GOT3 (cell line): ENCODE measurements at places on chromosomes 3 and 15.
A peak's percentile ranks its signal among the peaks of the same experiment; 100 is the strongest.

- DNase-seq = no peak
Observed at GRCh38 chr15:67115586-67115969, 50.2 kb downstream of the SMAD3 start.

GRCh38 chr3:26712211-26713026 lies 89.8 kb downstream of the LRRC3B start:
- DNase-seq = no peak

GRCh38 chr3:197080344-197080743 lies 50.7 kb upstream of the MELTF start:
- no peak for DNase-seq

GRCh38 chr3:142647856-142648255 lies 51.7 kb downstream of the PLS1 start:
- DNase-seq = no peak

DNA sequence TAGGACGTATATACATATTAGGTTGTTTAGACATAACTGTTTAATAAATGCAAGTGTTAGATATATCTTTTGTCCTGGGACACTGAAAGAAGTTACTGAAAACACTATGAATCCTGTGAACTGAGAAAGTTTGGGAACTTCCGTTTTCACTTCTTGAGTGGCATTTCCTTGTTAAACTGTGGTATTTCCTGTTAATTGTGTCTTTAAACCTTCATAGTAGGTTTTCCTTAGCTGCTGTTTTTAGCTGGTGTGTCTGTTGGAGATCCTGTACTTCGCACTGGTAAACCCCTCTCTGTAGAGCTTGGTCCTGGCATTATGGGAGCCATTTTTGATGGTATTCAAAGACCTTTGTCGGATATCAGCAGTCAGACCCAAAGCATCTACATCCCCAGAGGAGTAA lies 37.1 kb downstream of the ATP6V1A start:
- no peak for DNase-seq

DNA sequence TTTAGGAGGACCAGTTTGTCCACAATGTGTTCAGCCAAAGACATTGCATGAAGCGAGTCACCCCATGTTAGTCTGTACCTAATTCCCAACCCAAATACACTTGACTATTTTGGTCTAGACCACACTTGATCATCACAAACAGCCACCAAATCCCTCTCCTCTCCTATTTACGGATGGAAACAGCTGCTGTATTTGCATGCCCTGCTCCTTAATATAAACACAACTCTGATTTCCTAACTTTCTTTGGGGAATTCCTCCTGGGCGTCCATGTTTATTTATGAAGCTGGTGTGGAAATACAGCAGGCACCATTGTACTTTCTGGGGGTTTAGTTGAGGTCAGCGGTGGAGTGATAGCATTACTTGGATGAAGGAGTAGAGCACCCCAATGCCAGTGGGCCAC lies 235.2 kb downstream of the TLE3 start:
- no peak for DNase-seq

GRCh38 chr3:110391640-110392395 lies 679.8 kb upstream of the NECTIN3 start:
- no peak for DNase-seq

DNA sequence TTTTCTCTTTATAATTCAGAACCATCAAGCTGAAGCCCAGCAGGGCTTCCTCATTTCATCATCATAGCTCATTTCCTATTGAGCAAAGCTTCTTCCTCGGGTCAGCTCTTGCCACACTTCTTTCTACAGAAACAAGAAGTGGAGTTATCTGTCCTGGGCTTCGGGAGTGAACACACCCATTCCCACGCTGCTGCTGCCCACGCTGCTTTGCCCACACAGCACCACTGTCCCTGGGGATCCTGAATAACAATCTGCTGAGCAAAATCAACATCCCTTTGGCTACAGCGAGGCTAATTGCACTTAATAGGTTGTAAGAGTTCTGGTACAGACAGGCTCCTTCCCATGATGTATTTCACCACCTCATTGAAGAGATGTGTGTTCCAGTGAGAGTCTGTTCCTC lies 23.7 kb downstream of the CEP19 start:
- DNase-seq = peak; percentile 37

DNA sequence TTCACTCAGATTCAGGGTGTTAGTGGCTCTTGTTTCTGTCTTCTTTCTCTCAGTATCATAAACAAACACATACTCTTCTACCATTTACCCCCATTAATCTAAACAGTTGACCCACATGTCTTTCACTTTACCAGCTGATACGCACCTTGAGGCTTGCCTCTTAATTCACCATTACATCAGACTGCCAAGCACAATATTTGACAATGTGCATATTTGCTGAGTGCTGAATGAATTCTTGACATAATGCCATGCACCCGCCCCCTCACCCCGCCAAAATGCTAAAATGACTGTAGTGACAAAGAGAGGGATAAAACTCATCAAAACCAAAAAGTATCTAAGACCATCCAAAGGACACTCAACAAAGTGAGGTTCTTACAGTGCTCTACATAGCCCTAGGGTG lies 57.4 kb downstream of the NGLY1 start:
- DNase-seq = no peak

DNA sequence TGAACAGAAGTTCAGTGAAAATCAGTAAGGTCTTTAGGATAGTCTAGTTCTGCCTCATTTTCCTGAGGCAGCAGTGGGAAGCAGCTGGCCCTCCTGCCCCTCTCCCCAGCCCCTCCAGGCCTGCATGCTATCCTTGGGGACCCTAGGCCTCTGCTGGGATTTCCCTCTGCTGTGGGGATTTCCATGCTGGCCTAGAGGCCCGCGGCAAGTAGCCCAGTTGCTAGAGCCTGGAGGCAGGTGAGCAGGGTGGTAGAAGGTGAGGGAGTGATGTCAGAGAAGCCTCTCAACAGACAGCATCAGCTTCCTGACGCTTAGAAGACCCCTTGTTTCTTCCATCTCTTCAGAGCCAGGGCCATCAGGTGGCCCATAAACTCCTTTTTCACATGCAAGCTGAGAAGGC lies 305.8 kb upstream of the THBS1 start:
- no peak for DNase-seq

GRCh38 chr3:129023909-129024308 lies 22.8 kb downstream of the EFCC1 start:
- DNase-seq = no peak

GRCh38 chr3:65869798-65870197 lies 168.9 kb downstream of the MAGI1 start:
- no peak for DNase-seq

- DNase-seq = no peak
Observed at GRCh38 chr3:44132061-44132460, 109.6 kb upstream of the TOPAZ1 start.

DNA sequence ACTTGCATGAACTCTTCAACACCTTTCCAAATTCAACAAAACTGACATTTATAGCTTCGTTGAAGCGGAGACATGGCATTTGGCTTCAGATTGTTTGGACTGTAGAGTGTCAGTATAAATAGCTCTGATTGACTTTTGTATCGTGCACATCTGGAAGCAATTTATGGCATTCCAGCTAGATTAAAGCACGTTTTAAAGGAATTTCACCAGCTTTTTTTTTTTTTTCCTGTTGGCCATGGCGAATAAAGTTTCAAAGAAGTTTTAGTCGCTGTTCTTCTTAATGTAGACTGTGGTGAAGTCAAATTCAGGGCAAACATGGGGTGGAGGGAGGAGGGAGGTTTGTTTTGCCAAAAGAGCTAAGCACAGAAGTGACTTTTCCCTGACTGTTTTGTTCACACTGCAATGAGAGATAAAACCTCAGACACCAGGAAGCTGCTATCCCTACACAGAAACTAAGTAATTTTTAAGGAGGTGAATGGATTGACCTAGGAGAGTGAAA lies 391.0 kb upstream of the RARB start:
- no peak for DNase-seq

DNA sequence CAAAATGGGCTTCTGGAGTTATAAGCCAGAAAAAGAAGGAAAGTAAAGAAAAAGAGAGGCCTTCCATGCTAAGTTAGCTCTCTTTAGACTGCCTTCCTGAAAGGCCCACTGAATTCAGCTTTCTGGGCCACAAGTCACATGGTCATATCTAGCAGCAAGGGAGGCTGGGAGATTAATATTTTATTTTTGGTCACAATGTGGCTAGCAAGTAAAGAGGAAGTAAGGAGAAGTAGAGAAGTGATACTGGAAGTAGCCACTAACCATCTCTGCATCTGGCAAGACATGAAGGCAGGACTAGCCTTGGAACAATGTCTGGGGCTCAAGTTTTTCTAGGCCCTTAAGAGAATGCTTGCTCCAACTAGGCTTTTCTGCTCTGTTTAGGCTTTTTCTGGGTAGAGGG lies 81.8 kb upstream of the UBE2E1 start:
- DNase-seq = no peak

GRCh38 chr3:9675736-9676290 lies 26.5 kb downstream of the MTMR14 start:
- DNase-seq = no peak

DNA sequence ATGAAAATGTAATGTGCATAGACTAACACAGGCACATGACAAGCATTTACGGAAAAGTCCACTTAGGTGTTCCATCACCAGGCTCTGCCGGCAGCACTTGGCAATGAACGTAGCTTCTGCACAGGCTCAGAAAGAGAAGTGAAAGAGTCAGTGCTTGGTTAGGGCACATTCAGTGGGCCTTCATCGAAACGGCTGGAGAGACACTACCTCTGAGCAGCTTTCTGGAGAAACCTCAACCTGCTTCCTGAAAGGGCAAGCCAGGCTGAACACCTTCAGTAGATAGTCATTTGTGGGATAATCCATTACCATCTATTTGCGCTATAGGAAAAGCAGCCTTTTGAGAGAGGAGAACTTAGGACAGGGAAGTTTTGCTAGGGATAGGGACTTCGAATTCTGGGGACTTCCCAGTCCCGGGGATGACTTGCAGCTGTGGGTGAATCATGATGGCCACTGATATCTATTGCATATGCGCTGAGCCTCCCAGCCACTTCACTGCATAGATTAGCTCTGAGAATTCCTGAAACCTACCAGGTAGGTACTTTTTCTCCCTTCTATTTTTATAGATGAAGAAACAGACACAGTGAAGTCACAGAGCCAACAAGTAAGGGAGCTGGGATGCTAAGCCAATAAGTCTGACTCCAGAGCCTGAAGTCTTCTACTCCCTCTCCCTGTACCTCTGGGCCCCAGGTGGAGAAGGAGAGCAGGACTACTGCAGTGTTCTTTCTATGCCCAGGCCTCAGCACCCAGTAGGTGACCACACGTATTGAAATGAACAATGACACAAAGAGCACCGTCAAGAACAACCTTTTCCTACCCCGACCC lies 4.2 kb upstream of the SH2D7 start:
- DNase-seq = no peak

GRCh38 chr3:67819447-67819846 lies 165.0 kb upstream of the SUCLG2 start:
- DNase-seq = no peak

- no peak for DNase-seq
Observed at GRCh38 chr3:73197187-73197586, 135.7 kb downstream of the EBLN2 start.

DNA sequence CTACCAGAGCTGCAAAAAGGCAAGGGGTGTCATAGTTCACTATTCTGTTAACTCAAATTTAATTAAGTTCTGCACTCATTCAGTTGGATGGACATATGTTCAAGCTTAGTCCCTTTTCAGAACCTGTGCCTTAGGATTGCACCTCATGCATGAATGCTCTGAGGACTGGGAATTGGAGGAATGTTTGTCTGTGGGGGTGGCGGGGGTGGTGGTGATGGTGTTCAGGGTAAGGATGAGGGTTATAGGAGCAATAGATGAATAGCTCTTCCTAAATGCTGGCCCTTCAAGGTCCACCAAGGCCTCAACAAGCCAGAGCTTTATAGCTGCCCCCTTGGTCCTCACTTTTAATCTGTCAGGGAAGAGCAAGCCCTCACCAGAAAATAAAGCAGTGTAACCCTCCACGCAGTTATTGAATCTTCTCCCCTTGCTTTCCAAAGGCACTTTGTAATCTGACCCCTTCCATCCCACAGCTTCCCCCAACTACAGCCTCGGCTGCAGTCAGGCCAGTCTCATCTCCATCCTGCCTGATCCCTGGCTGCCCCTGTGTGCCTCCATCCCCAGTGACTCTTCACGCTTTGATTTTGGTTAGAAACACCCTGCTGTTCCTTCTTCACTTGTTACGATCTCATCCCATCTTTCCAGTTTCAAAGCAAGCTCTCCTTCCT lies 221.6 kb upstream of the LMCD1 start:
- no peak for DNase-seq

DNA sequence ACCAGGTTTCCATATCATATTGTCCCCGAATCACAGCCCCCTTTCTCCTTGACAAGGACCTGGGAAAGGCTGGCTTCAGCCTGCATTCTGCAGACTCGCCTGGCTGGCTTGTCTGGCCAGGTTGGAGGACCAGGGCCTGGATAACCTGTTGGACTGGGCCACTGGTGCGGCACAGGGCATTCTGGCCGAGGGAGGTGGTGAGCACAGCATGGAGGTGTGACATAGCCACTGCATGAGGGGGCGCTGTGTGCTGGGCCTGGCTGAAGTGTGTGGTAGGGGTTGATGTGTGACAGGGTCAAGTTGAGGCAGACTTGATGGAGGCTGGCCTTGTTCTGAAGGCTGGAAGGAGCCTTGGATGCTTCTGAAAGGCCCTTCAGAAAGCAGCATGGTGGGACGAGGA lies 2.9 kb downstream of the ESYT3 start:
- no peak for DNase-seq
